ENCODE measurements at places on chromosomes 4 and X.
A peak's percentile ranks its signal among the peaks of the same experiment; 100 is the strongest.

DNA sequence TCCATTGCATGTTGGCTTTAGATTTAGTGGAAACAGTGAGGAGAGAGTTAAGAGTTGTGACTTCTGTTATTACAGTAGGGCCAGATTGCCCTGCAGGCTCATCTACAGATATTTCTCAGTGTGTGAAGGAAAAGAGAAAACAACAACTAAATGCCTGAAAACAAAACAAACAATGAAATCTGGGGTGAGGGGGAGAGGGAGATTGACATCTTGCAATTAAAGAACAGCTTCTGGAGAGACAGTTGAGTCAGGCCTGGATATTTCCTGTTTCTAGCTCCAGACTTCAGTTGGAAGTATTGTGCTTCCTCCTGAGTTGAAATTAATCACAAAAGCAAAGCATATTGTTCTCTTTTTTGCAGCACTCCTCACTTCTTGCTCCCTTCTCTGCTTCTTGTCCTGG lies 108.3 kb upstream of the SCML1 start:
- no peak for DNase-seq

DNA sequence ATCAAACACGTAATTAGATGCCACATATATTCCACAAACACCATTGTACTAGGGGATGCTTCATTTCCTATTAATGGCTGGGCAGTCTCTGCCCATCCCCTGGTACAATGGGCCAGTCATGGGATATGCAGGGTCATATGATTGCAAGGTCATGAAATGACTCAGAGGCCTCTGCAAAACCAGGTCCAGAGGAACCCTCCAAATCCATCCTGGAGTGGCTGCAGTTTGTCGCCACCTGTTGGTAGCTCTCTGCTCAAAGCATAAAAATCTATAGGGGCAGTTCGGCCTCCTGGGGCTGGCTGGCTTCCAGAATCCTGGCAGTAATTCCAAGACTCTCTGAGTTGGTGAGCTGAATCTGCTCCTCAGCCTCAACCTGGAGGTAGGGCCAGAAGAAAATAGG lies 22.9 kb upstream of the PUDP start:
- peak; percentile 22 for DNase-seq

- no peak for DNase-seq
Measured at GRCh38 chrX:131139072-131139471, 80.9 kb downstream of the ARHGAP36 start.

- no peak for DNase-seq
Measured at GRCh38 chr4:151359576-151359975, 34.2 kb upstream of the SH3D19 start.

- DNase-seq = no peak
Measured at GRCh38 chr4:45442466-45442865, 681.4 kb downstream of the GABRG1 start.

DNA sequence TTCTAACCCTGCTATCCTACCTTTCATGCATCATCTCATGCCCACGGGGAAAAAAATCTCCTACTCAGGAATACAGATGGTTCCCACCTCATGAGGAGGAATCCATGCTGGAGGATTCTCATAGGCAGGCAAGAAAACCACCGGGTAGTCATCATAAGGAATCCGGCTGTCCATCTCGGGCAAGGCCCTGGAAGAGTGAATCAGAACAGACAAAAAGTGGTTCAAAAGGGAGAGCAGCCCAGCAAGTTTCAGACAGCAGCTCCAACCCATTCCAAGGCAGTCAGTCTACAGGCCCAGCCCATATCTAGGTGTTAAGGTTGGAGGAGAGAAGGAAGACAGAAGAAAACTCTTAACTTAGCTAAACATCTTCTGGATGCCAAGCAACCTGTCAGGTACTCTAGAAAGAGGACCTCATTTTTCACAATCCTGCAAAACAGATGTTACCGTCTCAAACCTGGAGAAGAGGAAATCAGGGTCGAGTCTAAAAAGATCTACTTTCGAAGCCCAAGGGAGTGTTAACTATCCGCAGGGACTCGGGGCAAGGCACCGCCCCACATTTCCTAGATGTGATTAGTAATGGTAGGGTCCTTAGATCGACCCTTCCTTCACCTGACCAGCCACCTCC lies 447 bp downstream of the PDZD11 start:
- DNase-seq = no peak

GRCh38 chr4:150960079-150960478 lies 55.0 kb downstream of the LRBA start:
- DNase-seq = peak; percentile 34

- peak; percentile 52 for DNase-seq
Measured at GRCh38 chrX:70434352-70434866, 10.2 kb upstream of the DLG3 start.

DNA sequence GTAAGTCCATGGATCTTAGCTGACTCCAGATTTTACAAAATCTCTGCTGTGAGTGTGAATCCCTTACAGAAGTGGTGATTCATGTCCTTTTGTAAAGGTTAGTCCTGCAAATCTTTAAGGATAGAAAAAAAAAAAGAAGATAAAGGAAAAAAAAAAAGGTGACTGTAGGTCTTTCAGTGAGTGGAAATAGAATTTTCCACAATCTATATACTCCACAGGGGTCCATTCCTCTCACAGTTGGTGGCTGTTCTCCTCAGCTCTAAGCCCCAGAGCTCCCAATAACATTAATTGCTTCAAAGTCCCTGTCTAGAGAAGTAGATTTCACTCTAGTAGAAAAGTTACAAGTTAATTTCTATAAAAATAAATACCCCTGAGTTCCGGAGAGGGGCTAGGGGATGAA lies 189.1 kb downstream of the NDST4 start:
- DNase-seq = no peak

- DNase-seq = no peak
Measured at GRCh38 chr4:186481998-186482790, 73.2 kb downstream of the MTNR1A start.

- no peak for DNase-seq
Measured at GRCh38 chr4:46656071-46656470, 253.0 kb downstream of the COX7B2 start.

- no peak for DNase-seq
Measured at GRCh38 chrX:106802063-106802387, 448 bp upstream of the TBC1D8B start.

DNA sequence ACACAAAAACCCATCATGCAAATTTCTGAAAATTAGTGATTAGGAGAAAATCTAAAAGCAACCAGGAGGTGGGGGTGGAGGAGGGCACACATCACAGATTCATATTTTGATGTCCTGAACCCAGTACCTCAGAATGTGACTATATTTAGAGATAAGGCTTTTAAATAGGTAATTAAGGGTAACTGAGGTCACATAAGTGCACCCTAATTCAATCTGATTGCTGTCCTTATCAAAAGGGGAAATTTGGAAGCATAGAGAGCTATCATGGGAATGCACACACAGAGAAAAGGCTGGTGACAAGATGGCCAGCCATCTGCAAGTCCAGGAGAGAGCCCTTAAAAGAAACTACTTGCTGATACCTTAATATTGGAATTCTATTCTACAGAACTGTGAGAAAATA lies 281.8 kb upstream of the UGT8 start:
- DNase-seq = no peak

GRCh38 chrX:118974908-118975671 lies 672 bp downstream of the LONRF3 start:
- DNase-seq = peak; percentile 45

DNA sequence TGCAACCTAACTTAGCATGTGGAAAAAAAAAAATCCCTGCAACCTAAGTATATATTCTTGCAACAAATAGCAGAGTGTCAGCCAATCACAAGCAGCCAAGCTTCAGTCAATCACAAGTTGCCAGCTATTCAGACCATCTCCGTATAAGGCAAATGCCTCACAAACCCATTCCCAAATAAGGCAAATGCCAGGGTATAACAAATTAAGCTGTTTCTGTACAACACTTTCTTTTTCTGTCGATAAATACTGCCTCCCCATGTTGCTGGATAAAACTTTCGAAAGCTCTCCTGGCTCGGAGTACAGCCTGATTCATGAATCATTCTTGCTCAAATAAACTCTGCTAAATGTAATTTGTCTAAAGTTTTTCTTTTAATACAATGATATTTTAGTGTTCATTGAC lies 460.7 kb upstream of the SMIM31 start:
- no peak for DNase-seq

DNA sequence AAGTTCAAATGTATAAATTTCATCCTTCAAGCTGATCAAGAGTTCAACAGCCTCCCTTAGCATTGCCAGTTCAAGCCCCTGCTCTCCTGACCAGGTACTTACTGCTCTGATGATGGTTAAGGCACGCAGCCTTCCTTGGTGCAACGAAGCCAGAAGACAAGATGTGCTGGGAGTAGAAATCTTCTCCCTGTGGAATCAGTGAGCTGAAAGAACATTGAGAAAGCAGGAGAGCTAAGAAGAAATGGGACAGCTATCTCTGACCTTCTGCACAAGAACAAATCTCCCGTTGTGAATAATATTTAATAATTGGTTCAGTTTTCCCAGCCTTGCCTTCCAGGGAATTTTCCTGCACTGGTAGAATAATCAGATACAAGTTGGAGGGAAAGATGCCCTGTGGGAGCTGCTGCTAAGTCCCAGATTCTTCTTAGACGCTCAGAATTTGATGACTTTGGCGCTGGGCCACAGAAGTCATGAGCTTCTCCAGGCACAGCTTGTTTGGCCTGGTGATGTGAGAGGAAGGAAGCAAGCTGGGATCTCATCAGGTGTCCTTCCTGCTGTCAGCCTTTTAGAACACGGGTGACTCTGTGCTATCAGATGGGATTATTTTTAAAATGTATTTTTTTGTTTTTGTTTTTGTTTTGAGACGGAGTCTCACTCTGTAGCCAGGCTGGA lies 77.8 kb downstream of the CD38 start:
- DNase-seq = no peak

DNA sequence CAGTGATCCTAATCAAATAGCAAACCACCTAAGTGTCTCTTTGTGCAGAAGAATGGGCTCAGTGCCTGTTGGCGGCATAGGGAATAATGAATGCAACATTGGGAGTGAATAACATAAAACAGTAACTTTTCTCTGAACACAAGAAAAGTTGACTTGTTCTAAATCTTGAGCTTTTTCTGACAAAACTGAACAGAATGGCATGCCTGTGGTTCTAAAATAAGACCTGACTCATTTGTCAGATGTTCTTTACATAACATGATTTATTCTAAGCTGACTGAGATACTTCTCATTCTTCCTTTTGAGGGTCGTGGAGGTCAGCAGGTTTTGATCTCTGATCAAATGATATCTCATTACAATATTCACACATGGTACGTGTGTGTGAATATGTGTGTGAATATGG lies 165.4 kb upstream of the WDR1 start:
- no peak for DNase-seq

DNA sequence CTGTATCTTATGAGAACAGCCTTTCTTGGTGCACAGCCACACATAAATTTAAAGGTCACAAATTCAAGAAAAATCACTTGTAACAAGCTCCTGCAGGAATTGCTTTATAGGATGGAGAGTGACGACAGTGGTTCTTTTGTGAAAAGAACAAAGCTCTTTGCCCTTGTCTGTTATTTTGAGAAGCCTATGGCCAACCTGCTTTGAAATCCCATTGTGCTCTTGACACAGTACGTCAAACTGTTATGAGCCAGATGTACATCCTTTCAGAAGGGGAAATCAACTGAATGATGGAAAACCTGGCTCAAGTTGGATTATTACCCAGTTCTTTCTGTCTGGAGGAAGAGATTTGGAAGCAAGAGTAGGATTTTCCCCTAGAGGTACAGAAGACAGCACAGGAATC lies 1454.2 kb downstream of the ARAP2 start:
- DNase-seq = no peak

GRCh38 chrX:42149281-42149680 lies 225.9 kb upstream of the CASK start:
- DNase-seq = no peak

GRCh38 chrX:63128509-63128908 lies 222.6 kb downstream of the SPIN4 start:
- peak; percentile 0 for DNase-seq

GRCh38 chrX:31039327-31039711 lies 32.5 kb downstream of the FTHL17 start:
- no peak for DNase-seq

- no peak for DNase-seq
Measured at GRCh38 chr4:119748853-119749252, 120.2 kb upstream of the PDE5A start.

DNA sequence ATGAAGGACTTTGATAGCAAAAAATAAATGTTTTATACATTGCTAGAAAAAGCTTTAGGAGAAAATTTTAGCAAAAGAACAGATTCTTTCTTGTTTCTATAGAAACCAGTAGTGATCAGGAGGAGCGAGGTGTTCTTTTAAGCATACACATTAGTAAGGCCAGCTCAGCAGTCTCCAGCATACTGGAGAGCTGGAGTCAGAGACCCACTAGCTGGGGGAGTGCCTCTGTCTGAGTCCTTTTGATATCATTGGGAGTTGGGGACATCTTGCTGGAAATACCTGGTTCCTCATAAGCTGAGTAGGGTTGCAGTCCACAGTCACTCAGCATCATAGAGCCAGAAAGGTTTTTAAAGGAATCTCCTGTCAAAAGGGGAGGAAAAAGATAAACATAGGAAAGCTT lies 67.4 kb downstream of the AFF2 start:
- no peak for DNase-seq

DNA sequence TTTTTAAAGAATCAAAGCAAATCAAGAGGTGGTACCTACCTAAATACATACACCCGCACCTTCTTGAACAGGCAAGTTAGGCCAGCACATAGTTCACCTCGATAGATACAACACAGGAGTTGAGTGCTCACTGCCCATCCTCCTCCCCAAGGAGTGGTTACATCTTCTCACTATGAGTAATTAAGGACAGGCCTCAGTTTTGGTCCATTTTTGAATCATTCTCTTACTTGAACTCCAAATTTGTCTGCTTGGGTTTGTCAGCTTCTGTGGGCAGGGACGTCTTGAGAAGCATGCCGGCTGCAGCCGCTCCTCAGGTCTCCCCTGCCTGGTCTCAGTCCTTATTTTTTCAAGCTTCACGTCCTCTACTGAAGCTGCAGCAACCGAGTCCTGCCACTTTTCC lies 190.6 kb upstream of the RBPJ start:
- DNase-seq = no peak

DNA sequence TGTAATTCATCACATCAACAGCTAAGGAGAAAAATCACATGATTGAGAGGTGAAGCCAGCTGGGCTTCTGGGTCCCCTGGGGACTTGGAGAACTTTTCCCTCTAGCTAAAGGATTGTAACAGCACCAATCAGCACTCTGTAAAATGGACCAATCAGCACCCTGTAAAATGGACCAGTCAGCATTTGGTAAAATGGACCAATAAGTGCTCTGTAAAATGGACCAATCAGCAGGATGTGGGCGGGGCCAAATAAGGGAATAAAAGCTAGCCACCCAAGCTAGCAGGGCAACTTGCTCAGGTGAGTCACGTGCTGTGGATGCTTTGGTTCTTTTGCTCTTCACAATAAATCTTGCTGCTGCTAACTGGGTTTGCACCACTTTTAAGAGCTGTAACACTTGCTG lies 1248.3 kb downstream of the PCDH18 start:
- DNase-seq = no peak

GRCh38 chrX:148572337-148572736 lies 71.9 kb downstream of the AFF2 start:
- peak; percentile 40 for DNase-seq

DNA sequence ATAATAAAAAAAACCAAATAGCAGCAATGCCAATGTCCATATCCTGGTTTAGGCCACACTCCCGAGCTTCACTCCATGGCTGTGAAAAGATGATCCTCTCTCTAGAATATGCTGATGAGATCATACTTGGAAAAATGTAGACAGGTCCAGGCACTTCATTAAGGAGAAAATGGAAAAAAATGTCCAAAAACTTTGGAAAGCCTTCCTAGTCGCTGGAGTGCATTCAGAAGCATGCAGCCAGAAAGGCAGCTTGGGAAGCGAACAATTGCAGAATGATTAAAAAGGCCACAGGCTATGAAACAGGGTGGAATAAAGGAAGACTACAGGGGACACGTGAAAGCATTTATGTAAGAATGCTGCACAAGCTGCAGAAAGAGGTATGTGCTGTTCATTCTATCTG lies 165.6 kb upstream of the HCCS start:
- no peak for DNase-seq
